Fibroblast of lung (primary cell): ENCODE measurements at places on chromosomes 5 and 9. TPM values are rescaled to one million over a fixed set of nuclear protein-coding genes. Genes with fewer than 3 reads are reported as not detected.

Gene ARSI
- total RNA-seq, result 5.9 and 8.5 TPM in 2 replicates

Gene BAAT
- total RNA-seq, result not detected in 2 replicates

Gene FCN2
- not detected in 2 replicates for total RNA-seq

Gene BARHL1
- total RNA-seq, result not detected in 2 replicates

Gene C5orf63
- total RNA-seq, result 3.6 and 4.0 TPM in 2 replicates

Gene TMEM171
- total RNA-seq, result under 0.01 and 0.83 TPM in 2 replicates

Gene ANKRD34B
- total RNA-seq, result not detected in 2 replicates

Gene PCDHGB7
- total RNA-seq, result 13.0 and 13.6 TPM in 2 replicates

Gene POLR3G
- 4.9 and 5.6 TPM in 2 replicates for total RNA-seq

Gene C9orf50
- 0.17 and 0.26 TPM in 2 replicates for total RNA-seq

Gene GRIA1
- total RNA-seq, result 1.8 and 4.5 TPM in 2 replicates

Gene PPP3R2
- total RNA-seq, result not detected in 2 replicates

Gene NRG2
- total RNA-seq, result 0.51 and 1.3 TPM in 2 replicates

Gene SLC12A7
- 20.5 and 23.9 TPM in 2 replicates for total RNA-seq

Gene SLC26A2
- total RNA-seq, result 11.6 and 15.7 TPM in 2 replicates

Gene RARS1
- total RNA-seq, result 111 and 144 TPM in 2 replicates

Gene FAM221B
- not detected in 2 replicates for total RNA-seq

Gene RAPGEF1
- total RNA-seq, result 27.5 and 42.8 TPM in 2 replicates

Gene GNE
- total RNA-seq, result 22.9 and 31.2 TPM in 2 replicates

Gene EIF4E1B
- total RNA-seq, result not detected in 2 replicates
